ENCODE measurements at places on chromosomes 7 and 10. TPM values are rescaled to one million over a fixed set of nuclear protein-coding genes. Genes with fewer than 3 reads are reported as not detected.
A peak's percentile ranks its signal among the peaks of the same experiment; 100 is the strongest.

GRCh38 chr7:87155788-87156187 lies 3.5 kb downstream of the DMTF1 start:
- H3K4me3 ChIP-seq = peak overlapping the region; percentile 83
- peaks cover 45% of the 10 kb centered on the region for H3K4me1 ChIP-seq
- peaks cover 4% of the 10 kb centered on the region for H3K36me3 ChIP-seq
- DNase-seq = no peak
- no peaks in the 10 kb centered on the region for H3K27me3 ChIP-seq
- no peak overlapping the region for H3K27ac ChIP-seq

- no peak overlapping the region for H3K4me3 ChIP-seq
- H3K27ac ChIP-seq = no peak overlapping the region
- DNase-seq = no peak
Measured at GRCh38 chr7:20164425-20165145, 52.6 kb downstream of the MACC1 start.

GRCh38 chr7:7414791-7415603 lies 120.7 kb downstream of the COL28A1 start:
- H3K4me1 ChIP-seq = no peaks in the 10 kb centered on the region
- H3K27me3 ChIP-seq = no peaks in the 10 kb centered on the region
- H3K4me3 ChIP-seq = no peak overlapping the region
- DNase-seq = no peak
- no peak overlapping the region for H3K27ac ChIP-seq

The SH2D4B gene
- total RNA-seq = 0.09 TPM

DNA sequence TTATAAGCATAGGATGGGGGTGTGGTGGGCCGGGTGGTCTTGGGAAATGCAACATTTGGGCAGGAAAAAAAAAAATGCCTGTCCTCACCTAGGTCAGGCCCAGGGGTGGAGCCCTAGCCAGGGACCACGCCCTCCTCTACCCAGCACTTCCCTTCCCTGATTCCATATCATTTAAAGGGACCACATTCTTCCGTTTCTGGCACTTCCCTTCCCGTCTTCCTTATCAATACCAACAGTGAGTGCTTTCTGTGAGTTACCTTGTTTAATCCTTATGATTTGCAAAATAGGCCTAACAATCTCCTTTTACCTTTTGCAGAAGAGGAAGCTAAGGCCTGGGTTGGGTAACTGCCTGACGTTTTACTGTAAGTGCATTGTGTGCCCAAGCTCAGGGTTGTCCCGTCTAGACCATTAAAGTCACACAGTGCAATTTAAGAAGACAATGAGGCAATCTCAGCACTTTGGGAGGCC lies 16.7 kb upstream of the C10orf95 start:
- no peak overlapping the region for H3K27ac ChIP-seq
- H3K27me3 ChIP-seq = no peaks in the 10 kb centered on the region
- H3K36me3 ChIP-seq = no peaks in the 10 kb centered on the region

GRCh38 chr7:48085433-48085791 lies 3.7 kb upstream of the UPP1 start:
- DNase-seq = no peak
- peaks cover 33% of the 10 kb centered on the region for H3K4me1 ChIP-seq
- H3K4me3 ChIP-seq = peak overlapping the region; percentile 2

- peak; percentile 31 for DNase-seq
- no peak overlapping the region for H3K4me3 ChIP-seq
- H3K27ac ChIP-seq = no peak overlapping the region
- H3K4me1 ChIP-seq = peaks cover 8% of the 10 kb centered on the region
Measured at GRCh38 chr10:103605359-103606096, 112.0 kb downstream of the NEURL1 start.

DNA sequence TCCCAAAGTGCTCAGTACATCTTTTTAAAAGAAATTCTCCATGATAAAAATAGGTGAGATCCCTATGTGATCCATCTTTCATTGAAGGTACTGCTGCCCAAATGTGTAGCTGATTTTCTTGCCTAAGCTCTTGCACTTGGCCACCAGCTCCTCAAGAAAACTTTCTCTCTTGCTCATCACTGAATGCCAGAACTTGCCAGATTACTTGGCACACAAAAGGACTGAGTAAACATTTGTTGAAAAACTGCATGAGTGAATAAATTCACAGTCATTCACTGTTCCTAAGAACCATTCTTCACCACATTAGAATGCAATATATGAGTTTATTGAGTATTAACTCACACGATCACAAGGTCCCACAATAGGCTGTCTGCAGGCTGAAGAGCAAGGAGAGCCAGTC lies 99.9 kb downstream of the TRIL start:
- H3K4me1 ChIP-seq = peaks cover 10% of the 10 kb centered on the region
- H3K36me3 ChIP-seq = no peaks in the 10 kb centered on the region
- H3K27me3 ChIP-seq = peaks cover 11% of the 10 kb centered on the region
- no peak overlapping the region for H3K27ac ChIP-seq
- H3K4me3 ChIP-seq = no peak overlapping the region

GRCh38 chr10:101775273-101776160 lies at the start of gene FGF8:
FGF8 (minus strand) TSS chr10:101776114; CDS start chr10:101775900, 214 bp downstream.
- no peak within 1 kb of the TSS for H3K27ac ChIP-seq
- no peak for DNase-seq
- H3K4me3 ChIP-seq = no peak within 1 kb of the TSS
- H3K36me3 ChIP-seq = peaks cover 5% of the 10 kb centered on the region

The NEUROG3 gene
- 0.43 TPM for total RNA-seq

- H3K4me3 ChIP-seq = no peak overlapping the region
- no peaks in the 10 kb centered on the region for H3K4me1 ChIP-seq
- H3K27me3 ChIP-seq = no peaks in the 10 kb centered on the region
- peaks cover 5% of the 10 kb centered on the region for H3K36me3 ChIP-seq
- DNase-seq = no peak
Measured at GRCh38 chr7:159098424-159098786, 46.3 kb downstream of the VIPR2 start.

The NKX1-2 gene
- total RNA-seq = not detected

DNA sequence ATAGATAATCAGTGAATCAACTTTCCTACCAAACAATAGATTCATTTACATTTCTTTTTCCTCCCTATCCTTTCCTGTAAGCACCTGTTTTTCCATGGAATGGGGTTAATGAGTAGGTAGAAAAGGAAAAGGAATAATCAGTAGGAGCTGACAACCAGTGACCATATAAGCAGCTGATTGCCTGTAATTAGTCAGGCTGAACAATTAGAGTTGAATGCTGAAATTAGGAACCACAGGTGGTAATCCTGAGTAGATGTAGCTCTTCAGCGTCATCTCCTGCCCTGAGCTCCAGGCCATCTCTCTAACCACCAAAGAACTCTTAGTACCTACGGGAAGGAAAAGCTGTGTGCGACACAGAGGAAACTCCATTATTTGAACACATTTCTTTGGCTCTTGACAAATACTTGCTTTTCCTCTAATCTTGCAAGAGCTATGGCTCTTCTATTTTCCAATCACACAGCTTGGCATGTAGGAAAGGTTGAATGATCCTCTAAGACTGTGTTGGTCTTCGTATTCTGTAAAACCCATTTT lies 63.8 kb downstream of the KLHDC10 start:
- H3K27me3 ChIP-seq = no peaks in the 10 kb centered on the region
- DNase-seq = no peak
- no peak overlapping the region for H3K4me3 ChIP-seq
- H3K36me3 ChIP-seq = peaks cover 18% of the 10 kb centered on the region
- no peak overlapping the region for H3K27ac ChIP-seq

DNA sequence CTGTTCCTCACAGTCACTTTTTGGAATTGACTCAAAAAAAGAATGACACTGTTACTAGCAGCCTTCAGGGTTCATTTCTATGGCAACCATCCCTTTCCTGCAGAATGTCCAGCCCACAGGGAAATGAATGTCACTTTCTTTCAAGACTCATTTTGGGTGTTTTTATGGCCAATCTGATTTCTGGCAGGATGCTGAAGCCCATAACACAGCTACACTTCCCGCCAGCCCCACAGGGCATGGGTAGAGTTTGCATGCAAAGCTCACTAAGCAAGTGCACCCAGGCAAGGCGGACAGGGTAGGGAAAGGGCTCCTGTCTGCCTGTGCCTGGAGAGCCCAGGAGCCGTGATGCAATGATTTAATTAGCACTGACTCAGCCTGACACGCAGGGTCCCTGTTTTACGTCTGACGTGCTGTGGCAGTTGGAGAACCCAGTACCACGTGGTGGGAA lies 26.1 kb upstream of the GPAM start:
- H3K4me1 ChIP-seq = peaks cover 52% of the 10 kb centered on the region
- no peaks in the 10 kb centered on the region for H3K36me3 ChIP-seq
- H3K27me3 ChIP-seq = no peaks in the 10 kb centered on the region
- DNase-seq = no peak

The UMAD1 gene
- 9.3 TPM for total RNA-seq

All from neural crest cell (in vitro differentiated cells).